ENCODE measurements at places on chromosomes 12 and 14.

DNA sequence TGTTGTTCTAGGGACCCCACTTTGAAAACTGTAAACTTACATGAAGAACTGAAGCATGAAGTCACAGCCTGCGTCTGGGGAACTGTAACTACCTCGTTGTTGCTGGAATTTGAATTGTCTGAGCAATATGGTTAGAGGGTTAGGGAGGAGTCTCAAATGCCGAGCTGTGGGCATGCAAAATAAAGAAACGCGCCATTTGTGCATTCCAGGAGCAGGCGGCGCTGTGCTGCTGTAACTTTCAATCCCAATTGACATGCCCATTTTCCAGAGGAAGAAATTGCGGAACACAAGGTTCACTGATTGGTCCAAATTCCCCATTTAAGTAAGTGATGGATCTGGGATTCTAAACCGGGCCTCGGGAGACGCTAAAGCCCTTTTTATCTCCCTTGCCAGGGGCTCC is 61.3 kb downstream of the ZNF664 start:
- DNase-seq = no peak

DNA sequence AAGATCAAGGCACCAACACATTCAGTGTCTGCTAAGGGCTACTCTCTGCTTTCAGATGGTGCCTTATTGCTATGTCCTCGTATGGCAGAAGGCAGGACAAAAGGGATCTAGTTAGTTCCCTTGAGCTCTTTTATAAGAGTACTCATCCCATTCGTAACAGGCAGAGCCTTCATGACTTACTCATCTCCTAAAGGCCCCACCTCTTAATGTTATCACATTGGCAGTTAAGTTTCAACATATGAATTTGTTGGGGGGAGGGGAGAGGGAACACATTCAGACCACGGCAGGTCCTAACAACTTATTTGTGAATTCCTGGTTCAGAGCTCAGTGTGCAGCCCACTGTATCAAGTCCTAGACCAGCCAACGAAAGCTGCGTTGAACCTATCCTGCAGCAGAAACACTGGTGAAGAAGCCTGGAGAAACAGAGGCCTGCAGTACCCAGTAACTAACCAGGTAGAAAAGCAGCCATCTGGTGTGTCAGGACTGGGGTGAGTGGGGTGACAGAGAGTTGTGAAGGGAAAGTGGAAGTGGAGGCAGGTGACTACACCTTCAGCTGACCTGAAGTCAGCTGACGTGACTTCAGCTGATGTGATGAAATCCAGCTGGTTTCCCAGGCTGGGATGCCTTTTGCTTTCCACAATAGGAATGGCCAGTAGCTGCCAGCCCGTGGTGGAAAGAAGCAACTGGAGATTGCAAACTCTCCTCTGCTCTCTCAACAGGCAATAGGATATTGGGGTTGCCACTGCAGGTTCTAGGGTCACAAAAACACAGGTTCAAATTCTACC is 101.6 kb upstream of the PLXNC1 start:
- no peak for DNase-seq

DNA sequence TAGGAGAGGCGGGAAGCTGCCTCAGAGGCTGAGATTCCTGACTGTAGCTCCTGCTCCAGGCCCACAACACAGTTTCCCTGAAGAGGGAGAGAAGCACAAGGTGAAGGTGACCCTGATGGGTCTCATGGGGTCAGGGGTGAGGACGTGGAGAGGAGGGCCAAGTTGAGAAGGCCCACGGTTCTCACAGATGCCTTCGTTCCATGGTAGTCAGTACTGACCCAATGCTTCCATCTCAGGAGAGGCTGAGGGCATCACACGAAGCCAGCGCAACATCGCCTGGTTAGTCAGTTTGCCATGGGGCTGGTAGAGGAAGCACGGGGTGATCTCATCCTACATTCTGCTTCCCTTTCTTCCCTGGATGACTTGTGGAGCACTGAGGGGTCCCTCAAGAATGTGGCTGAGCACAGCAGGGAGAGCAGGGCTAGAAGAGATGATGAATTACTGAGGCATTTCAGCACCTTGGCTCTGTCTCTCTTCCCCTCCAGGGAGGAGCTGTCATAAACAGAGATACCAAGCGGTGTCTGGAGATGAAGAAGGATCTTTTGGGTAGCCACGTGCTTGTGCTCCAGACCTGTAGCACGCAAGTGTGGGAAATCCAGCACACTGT is 51.9 kb downstream of the GALNT8 start:
- no peak for DNase-seq

DNA sequence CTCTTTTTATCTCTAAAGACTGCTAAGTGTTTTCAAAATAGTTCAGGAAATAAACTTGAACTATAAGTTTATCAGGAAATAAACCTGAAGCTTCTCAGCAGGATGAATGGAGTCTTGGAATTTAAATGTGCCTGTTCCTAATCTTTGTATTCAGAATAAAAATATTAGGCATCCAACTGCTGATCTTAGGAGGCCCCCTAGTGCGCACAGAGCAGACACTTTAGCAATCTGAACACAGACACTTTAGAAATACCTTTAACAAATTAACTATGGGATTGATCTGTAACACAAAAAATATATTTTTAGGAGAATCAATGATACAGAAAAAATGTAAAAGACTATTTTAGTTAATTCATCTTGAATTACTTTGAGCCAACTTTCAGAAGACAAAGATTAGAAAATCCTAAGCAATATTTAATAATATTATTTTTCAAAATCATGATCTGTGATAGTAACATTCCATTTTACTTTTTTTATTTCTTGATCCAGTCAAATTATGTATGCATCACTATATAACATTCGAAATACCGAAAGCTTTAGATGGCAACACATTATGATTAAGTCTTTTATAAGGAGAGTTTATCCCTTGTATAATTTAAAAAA is 80.9 kb downstream of the SLC41A2 start:
- peak; percentile 27 for DNase-seq

GRCh38 chr12:78236264-78236663 is 405.6 kb downstream of the NAV3 start:
- no peak for DNase-seq

GRCh38 chr14:58331111-58331510 is 32.8 kb downstream of the ARID4A start:
- peak; percentile 93 for DNase-seq

GRCh38 chr12:106586278-106586802 is 3.5 kb downstream of the RFX4 start:
- DNase-seq = no peak

- DNase-seq = no peak
These were observed 147.7 kb downstream of the ZNF664 start for GRCh38 chr12:124120739-124121138.

DNA sequence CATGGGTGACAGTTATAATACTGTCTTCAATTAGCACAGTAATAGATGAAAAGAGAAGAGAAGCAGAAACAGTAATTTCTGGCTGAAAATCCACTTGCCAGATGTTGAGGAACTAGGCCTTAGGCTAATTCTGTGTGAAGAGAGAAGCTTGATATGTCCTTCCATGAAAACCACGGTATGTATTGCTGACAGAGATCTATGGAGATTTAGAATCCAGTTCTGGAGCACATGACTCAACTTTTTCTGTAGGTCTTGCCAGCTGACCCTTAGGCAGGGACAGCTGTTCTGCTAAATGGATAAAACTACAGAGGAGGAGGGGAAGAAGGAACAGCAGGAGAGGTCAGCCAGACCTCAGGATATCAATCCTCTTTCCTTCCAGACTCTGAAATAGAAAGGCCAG is 211.5 kb downstream of the PRKD1 start:
- DNase-seq = peak; percentile 76

DNA sequence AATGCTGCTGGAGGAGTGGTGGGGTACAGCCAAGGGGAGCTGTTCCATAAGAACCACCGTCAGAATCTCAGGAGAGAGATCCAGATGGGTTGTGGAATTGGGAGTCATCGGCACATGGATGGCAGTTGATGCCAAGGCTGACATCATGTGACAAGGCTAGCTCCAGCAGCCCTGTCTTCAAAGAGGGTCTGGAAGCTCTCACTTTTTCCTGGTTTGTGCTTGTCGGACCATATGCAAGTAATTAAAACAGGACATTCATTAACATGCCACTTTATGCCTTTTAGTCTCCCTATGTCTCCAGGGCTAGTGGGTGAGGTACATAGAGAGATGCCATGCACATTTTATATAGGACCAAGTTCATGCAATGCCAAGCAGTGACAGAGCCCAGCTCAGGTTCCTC is 211.8 kb downstream of the CRADD start:
- DNase-seq = no peak

- peak; percentile 90 for DNase-seq
These were observed at the start of gene ITGA5 for GRCh38 chr12:54419088-54419887. Gene ITGA5, minus strand, starts transcription at chr12:54419266. Its CDS starts 68 bp downstream, at chr12:54419198.

DNA sequence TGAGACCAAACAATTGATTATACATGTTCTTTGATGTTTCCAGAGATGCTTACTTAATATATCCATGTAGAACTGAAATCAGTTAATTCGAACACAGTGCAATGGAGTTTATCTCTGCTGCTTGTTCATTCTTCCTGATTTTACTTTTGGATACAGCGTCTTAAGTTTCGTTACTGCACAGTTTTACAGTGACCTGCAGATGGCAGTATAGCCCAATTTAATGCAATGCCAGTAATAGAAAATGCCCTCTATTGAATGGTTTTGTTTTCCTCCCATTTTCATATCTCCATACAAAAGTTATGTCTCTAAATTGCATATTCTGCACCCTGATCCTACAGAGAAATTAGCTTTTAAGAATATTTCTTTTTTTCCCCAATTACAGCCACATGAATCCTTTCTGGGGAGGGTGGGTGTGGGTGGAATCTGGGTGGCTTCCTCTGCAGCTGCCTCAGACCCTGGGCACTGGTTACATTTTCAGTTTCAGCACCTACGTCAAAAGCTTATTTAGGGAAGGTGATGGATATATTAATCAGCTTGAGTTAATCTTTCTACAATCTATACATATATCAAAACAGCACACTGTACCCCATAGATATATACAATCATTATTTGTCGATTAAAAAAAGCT is 101.1 kb upstream of the DCD start:
- peak; percentile 54 for DNase-seq

GRCh38 chr14:54420478-54421142 is 20.6 kb downstream of the CNIH1 start:
- peak; percentile 42 for DNase-seq

GRCh38 chr14:34368115-34368970 is 93.7 kb downstream of the SPTSSA start:
- DNase-seq = peak; percentile 32

- peak; percentile 16 for DNase-seq
These were observed 69.3 kb upstream of the SCN8A start for GRCh38 chr12:51521554-51522276.

DNA sequence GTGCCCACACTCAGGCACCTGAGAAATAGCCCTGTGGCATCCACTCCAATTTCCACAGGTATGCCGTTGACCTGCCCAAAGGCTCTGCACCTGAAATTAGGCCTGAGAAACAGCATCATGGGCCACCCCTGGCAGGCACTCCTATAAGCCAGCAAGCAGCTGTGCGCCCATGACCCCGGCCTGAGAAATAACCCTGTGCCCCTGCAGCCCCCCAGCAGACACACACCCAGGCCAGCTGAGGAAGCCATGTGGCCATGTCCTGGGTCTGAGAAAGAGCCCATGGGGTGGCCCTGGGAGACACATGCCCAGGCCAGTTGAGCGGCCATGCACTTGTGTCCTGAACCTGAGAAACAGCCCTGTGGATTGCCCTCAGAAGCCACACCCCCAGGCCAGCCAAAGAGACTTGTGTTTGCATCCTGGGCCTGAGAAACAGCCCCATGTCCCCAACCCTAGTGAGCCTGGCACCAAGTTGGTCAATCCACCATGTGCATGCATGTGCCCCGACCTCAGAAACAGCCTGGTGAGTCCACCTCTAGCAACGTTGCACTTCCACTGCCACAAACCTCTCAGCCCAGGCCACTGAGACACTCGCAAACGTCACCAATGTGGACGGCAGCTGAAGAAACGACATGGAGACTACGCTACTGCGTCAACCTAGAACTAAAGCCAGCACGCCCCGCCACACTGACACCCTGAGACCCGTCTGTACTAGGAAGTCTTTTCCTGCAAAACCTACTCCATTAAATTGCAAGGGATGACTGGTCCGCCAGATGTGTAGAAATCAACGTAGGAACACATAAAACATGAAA is 411.9 kb downstream of the TMEM121 start:
- no peak for DNase-seq

DNA sequence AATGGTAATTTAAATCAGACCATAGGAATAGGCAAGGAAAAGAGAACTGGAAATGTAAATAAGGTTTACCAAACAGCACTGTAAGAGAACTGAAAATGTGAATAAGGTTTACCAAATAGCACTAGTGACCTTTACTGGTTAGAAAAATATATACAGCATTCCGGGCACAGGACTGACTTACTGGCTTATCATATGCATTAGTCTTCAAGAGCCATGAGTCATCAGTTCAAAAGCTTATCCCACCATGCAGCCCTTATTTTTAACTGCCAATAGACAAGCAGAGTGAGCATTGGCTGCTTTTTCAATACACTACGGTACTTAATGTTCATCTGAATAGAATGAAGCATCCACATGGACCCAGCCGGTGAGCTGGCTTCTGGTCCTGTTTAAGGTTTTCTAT is 13.0 kb upstream of the NELL2 start:
- DNase-seq = no peak

- DNase-seq = no peak
These were observed 8.1 kb upstream of the ATXN2 start for GRCh38 chr12:111607239-111607638.

DNA sequence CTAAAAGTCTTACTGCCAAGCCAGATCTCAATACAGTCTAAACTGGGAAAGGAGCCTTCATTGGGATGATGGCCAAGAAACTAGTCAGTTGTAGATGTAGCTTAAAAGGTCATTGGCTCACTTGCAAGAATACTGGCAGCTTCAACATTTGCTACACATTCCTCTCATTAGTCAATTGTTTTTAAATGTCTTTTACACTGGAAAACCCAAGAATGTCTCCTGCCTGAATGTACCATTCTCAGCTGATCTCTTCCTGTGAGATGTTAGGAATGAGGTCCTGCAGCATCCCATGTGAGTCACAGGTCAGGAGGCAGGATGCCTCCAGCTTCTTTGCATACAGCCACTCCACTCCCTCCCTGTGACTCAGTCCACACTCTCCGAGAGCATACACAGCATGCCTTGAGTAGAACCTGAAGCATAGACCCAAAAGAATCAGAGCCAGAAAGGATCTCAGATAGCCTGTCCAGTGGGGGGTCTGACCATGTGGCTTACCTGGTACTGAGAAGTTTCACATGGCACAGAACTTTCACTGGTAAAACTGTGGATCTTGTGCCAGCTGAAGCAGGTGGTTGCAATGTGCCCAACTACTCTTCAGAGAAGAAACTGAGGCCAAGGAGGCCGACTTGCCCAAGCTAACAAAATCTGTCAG is 56.0 kb upstream of the HECTD1 start:
- DNase-seq = peak; percentile 100

- DNase-seq = no peak
These were observed 218.6 kb downstream of the ATP23 start for GRCh38 chr12:58159941-58160340.

DNA sequence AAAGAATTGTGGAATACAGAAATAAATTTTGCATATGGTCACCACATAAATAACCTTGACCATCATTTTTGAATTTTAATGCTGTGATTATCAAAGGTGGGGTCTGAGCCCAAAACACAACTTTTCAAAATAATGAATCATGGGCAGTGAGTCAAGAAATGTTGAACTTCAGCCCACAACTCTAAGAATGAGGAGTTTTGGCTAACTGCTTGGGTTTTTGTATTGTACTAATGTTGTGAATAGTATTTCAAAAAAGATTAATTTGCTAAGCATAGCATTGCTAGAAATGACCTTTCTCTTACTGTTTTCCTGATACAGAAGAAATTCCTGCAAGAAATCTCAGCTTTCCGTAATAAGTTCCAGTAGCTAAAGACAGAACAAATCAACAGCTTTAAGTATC is 24.4 kb upstream of the YARS2 start:
- no peak for DNase-seq

All from HCEC 1CT (cell line).